AG08395 (cell line): ENCODE measurements at places on chromosomes 13 and 19.

DNA sequence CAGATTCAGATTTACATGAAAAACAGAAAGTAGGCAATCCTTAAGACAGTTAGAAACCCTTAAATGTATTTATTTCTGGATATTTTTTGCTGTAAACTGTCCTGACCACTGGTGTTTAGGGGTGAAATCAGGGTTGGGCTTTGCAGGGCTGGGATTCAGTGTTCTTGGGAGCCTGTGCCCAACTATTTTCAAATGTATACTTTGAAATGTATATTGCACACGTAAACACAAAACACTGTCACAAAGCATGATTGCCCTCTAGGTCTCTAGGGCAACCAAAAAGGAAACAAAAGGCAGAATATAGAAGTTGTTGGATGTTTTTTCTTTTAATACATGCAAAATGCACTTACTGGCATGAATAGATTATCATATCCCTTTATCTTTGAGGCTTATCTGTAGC is 1185.4 kb downstream of the DIAPH3 start:
- DNase-seq = no peak

DNA sequence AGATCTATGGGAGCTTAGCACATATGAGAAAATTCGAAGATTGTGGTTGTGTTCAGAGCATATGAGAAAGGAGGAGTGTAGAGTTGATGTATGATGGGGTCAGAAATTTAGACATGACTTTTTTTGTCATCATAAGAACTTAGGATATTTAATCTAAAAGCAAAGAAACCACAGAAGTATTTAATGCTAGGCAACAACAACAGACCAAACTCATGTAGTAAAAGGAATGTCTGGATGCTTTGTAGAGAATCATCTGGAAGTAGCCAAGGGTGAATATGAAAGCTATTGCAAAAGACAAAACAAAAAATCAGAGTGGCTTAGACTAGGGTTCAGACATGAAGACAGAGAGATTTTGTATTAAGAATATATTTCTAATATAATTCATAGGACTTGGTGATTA is 190.3 kb downstream of the SLITRK1 start:
- DNase-seq = no peak

- DNase-seq = no peak
Measured at GRCh38 chr13:62126400-62126799, 710.8 kb upstream of the PCDH20 start.

DNA sequence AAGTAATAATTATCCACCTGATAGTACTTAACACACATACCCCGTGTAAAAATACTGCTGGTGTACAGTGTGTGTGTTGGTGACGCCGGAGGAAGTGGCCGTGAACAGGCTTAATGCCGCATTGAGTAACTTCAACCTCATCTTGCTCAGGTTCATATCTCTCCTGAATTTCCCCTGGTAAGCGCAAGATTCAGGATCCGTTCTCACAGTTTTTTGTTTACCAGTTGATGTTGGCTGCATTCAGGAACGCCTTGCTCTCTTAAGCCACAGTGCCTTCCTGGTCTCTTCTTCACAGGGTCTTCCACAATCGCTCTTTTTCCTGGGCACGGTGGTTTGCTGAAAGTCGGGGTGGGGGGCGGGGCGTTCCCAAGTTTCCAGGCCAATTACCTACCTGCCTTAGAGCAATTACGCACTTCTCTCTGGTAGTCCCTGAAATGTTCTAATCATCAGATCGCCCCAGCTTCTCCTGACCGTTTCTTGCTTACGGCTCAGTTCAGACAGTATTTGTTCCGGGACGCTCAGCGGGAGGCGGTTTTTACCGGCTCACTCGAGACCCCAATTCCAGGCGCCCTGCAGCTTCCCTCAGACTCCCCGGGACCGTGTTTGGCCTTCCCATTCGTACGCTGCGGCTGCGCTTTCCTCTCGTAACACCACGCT is 706 bp upstream of the DNAJC3 start:
- DNase-seq = peak; percentile 6

- DNase-seq = no peak
Measured at GRCh38 chr19:31319465-31319864, 29.8 kb downstream of the TSHZ3 start.

DNA sequence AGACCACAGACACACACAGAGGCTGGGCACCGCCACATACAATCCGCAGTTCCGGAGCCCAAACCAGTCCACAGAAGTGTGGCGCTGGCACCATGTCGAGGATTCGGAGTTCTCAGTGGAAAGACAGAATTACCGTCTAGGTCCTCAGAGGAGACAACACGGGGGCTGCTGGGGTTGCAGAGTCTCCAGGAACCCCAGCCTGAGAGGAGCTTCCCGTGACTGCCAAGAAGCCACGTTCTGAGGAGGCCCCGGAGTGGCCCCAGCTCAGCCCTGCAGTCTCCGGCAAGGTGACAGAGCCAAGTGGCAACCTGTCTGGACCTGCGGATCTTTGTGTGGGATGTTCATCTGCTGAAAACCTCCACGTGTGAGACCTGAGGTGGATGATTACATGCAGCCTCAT is 7.3 kb upstream of the ADPRHL1 start:
- DNase-seq = no peak

- DNase-seq = no peak
Measured at GRCh38 chr13:87169337-87169736, 501.8 kb upstream of the SLITRK5 start.

DNA sequence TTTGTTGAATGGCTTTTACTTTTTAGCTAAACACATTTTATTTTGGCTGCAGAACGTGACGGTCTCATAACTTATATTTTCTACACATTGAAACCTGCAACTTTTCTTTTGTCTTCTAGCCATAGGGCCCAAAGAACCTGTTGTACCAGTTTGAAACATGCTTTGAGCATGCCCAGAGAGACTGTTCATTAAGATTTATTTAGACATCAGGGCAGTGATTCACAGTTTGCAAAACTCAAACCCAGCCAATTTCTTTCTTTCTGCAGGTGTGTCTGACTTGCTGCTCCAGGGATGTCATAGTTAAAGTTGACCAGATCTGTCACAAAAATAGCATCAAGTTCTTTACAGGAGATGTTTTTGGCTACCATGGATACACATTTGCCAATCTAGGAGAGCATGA is 22.0 kb downstream of the SAE1 start:
- no peak for DNase-seq

DNA sequence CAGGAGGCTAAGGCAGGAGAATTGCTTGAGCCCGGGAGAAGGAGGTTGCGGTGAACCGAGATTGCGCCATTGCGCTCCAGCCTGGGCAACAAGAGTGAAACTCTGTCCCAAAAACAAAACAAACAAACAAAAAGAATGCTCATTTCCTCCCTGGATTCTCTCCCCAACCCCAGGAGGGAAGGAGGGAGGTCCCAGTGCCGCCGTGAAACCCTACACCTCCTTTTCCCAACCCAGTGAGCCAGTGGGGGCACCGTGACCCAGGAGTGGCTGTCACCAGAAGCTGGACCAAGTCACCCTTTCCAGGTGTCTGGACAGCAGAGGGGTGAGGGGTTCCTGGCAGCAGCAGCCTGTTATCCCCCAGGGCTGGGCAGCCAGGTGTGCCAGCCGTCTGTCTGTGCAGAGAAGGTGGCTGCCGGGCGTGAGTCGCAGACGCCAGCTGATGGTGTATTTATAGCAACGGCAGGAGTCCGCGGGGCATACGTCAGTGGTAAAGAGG is 23.5 kb downstream of the NFIC start:
- peak; percentile 84 for DNase-seq

DNA sequence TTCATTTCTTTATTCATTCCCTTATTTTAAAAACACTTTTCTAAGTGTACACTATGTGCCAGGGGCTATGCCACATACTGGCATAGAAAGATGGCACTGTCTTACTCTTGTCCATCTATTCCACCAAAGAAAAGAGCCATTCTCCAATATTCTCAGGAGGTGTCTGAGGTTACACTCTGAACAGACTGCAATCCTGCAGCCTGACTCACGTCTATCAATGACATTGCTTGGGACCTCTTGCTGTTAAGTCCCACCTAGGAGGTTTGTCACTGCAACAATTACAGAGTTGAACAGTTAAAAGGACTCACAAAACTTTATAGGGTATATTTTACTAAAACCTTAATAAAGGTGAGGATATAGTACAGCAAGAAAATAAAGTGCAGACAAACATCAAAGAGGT is 512.9 kb upstream of the HTR2A start:
- DNase-seq = no peak

DNA sequence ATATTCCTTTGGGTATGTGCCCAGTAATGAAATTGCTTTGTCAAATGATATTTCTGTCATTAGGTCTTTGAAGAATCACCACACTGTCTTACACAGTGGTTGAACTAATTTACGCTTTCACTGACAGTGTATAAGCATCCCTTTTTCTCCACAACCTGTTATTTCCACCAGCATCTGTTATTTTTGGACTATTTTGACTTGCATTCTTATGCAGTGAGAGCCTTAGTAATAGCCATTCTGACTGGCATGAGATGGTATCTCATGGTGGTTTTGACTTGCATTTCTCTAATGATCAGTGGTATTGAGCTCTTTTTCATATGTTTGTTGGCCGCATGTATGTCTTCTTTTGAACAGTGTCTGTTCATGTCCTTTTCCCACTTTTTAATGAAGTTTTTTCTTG is 92.0 kb upstream of the SPATA13 start:
- no peak for DNase-seq

DNA sequence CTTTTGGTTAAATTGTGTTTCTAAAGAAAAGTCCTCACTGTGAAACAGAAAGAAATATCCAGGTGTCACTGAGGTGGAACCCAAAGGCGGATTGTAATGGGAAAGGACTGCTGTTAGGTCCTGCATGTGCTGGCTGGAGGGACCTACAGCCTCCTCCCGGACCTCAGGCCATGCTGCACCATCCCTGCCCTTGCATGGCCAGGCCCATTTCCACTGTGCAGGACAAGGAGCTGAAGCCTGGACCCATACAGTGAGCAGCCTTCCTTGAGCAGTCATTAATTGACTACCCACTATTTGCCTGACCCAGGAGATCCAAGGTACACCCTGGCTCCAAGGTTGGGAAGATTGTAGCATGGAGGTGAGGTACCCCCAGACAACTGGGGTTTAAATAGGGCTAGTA is 17.6 kb downstream of the VSTM2B start:
- DNase-seq = no peak

GRCh38 chr19:7883796-7884570 is 4.3 kb upstream of the LRRC8E start:
- DNase-seq = no peak

DNA sequence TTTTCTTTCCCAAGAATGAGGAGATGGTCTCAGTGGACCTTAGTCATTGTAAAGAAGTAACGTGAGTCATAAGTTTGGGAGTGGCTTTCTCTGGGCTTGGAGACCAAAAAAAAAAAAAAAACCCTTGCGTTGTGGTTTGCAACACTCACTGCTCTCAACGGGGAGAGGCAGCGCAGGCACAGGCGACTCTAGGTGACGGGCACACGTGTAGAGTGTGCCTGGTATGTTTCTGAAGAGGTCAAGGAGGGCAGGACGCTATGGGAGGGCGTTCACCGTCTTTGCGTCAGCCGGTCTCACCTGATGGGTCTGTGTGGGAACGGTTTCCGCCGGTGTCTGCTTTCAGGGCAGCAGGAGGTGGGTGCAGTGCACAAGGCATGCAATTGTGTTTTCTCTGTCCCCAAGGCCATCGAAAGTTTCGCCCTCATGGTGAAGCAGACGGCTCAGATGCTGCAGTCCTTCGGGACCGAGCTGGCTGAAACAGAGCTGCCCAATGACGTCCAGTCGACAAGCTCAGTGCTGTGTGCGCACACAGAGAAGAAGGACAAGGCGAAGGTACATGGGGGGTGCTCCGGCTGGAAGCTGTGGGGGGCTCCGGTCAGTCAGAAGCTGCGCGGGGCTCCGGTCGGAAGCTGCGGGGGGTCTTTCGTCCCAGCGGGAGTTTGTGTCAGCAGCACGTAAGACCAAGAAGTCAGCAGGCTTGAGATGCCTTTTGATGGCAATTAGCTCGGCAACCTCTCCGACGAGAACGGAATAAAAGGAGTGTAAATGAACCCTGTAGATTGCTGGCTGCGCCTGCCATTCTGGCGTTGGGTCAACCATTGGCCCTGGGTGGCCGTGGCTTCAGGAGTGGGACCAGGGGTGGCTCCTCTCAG is 40.8 kb upstream of the F7 start:
- peak; percentile 69 for DNase-seq

- no peak for DNase-seq
Measured at GRCh38 chr13:114285166-114285808, 3.9 kb downstream of the UPF3A start.

- DNase-seq = peak; percentile 58
Measured at GRCh38 chr19:10193790-10194499, 808 bp downstream of the DNMT1 start.

DNA sequence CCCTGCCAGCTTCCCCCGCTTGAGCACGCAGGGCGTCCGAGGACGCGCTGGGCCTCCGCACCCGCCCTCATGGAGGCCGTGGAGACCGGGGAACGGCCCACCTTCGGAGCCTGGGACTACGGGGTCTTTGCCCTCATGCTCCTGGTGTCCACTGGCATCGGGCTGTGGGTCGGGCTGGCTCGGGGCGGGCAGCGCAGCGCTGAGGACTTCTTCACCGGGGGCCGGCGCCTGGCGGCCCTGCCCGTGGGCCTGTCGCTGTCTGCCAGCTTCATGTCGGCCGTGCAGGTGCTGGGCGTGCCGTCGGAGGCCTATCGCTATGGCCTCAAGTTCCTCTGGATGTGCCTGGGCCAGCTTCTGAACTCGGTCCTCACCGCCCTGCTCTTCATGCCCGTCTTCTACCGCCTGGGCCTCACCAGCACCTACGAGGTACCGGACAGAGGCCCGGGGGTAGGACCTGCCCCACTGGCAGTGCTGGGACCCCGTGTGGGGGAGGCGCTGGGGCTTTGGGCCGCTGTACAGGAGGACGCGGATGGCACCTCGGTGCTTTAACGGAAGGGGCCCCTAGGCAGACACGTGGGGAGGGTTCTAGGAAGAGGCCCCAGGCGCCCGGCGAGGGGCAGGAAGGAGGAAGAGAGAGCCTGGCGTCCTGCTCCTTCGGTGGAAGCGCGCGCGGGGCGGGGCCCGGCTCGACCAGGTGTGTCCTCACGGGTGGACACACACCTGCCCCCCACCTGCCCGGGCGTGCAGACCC is 681 bp downstream of the SLC5A5 start:
- DNase-seq = no peak

DNA sequence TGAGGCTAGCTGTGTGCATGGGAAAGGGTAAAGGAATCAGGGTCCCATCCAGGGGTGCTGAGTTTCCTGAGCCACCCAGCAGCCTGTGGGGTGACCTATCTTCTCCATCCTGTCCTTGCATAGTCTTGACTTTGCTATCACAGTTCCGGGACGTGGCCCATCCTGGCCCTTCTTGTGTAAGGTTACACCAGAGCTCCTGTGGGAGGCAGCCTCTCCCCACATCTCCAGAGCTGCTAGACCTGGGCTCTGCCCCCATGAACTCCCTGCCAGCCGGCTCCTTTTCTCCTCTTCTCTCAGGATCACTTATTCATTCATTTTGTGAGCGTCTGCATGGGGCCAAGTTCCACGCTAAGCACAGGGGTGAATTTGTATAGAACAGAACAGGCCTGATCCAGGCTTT is 238.9 kb downstream of the TSHZ3 start:
- peak; percentile 78 for DNase-seq
